RWPE1 (cell line): ENCODE measurements at places on chromosomes 4 and X.

DNA sequence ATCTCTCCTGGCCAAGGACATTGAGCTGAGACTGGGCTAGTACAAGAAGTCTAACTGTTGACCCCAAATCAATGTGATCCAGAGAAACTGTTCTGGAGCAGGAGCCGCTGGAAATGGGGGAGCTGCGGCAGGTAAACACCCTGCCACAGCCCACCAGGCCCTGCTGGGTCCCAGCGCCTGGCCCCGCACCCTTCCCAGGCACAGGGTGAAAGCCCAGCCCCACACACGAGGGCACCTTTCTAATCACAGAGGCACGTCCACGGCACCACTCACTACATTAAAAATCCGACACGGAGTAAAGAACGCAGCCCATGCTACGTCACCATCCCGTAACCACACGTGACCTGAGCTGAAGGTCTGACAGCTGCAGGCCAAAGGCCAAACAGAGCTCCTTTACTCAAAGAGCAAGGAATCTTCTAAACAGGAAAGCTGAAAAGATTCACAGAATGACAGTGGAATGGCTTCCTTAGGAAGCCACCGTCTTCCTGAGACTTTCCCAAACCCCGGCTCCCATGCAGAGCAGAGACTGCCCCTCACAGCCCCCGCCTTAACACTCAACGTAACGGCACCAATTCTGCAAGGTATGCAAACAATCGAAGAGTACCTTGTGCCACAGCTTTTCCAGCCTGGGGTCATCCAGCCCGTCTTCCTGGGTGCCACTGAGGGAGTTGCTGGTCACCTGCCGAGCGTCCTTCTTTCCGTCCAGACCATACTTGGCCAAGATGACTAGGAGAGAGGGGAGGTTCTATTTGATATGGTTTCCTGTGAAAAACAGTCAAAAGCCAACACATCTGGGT lies 12.6 kb downstream of the LRPAP1 start:
- DNase-seq, result no peak

DNA sequence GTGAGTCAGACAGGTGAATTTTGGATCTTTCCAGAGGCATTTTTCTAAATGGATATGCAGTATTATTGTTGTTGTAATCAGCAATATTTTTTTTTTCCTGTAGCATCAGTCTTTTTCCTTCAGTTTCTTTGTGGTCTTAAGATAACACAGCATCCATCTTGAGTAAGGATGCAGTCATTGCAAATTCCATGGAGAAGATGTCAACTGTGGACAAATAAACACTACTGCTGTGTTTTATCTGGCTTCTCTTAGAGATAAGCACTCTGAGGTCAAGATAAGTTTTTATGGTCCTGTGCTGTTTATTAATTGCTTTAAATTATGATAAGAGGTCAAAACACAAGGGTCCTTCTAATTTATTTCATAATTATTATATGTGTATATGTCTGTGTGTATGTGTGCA lies 1255.7 kb downstream of the ADGRL3 start:
- no peak for DNase-seq

GRCh38 chr4:53682196-53682595 lies 90.9 kb upstream of the LNX1 start:
- no peak for DNase-seq

DNA sequence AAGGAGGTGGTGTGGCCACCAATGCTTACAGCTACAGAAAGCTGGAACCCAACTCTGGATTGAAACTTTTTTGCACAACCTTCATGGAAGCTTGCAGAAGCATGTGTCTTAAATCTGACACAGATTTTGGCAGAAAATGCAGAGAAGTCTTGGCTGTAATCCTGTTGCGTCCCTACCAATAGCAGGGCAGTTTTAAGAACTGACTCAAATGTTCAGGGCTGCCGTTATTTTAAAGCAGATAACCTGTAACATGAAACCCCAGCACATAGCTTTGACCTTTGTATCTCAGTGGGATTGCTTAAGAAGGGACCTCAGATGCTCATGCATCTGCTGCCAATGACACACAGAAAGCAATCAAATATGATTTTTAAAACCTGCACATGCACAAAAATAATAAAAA lies at the start of gene VEGFD:
VEGFD (minus strand) TSS at position 110 of the 400 bp plus-strand sequence. CDS start 467 bp downstream, outside the sequence.
- no peak for DNase-seq

DNA sequence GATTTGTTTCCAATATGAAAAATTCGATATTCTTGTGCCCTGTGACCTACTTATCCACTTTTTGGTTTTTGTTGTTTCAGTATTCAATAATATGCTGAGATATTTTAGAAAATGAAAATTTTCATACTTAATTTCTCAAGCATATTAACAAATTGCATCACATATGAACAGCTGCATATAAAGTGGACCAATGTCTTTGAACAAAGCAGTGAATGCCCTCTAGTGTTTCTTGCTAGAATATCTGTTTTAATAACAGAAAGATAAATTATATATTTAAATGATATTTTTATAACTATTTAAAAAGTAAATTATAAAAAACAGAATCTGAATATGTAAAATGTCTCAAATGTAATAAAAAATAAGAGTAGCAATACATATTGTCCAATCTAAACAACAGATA lies 31.7 kb upstream of the INTU start:
- DNase-seq, result peak; percentile 18

DNA sequence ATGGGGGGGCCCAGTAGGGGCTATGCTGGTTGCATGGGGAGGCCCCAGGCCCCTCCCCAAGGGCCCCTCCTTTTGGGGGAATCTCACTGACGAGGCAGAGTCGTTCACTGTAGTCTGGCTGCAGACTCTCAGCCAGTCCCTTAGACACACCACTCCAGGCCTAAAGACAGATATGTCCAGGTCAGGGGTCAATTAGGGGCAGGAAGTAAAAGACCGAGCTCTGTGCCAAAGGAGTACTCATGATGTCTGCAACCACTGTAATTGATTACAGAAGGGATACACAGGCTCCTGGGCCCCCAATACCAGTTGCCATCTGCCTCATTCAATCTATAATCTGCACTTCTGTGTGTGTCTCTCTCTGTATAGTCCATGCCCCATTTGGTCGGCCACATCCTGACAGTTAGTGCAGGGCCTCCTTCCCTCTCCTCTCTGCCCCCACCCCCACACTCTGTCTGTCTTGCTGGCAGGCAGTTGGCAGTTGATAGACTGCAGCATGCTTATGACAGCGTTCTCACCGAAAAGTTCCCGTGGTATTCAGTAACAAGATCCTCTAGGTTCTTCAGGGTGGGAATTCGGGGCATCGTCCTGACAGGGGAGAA lies 1.3 kb upstream of the CXorf65 start:
- DNase-seq, result no peak

DNA sequence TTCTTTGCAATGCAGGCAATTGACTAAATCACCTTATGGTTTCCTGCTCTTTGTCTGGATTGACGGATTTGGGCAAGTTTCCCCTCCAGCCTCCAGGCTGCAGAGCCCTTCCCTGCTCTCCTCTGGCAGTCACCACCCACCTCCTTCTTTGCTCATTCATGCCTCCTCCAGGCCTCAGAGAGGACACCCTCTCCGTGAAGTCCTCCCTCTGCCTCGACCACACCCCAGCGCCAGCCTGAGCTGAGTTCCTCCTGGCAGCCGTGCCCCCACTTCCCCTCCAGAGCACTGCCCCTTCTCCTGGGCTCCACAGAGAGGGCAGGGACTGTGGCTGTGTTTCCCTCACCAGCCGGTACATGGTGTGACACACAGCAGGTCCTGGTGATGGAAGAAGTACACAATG lies 53.7 kb downstream of the DCTD start:
- no peak for DNase-seq
